Activated T-cell treated with anti-CD3 and anti-CD28 coated beads for 4 hours (primary cell): ENCODE measurements at places on chromosomes 3 and 15.

- DNase-seq: no peak
Observed at GRCh38 chr3:53570709-53571108, 76.3 kb downstream of the CACNA1D start.

DNA sequence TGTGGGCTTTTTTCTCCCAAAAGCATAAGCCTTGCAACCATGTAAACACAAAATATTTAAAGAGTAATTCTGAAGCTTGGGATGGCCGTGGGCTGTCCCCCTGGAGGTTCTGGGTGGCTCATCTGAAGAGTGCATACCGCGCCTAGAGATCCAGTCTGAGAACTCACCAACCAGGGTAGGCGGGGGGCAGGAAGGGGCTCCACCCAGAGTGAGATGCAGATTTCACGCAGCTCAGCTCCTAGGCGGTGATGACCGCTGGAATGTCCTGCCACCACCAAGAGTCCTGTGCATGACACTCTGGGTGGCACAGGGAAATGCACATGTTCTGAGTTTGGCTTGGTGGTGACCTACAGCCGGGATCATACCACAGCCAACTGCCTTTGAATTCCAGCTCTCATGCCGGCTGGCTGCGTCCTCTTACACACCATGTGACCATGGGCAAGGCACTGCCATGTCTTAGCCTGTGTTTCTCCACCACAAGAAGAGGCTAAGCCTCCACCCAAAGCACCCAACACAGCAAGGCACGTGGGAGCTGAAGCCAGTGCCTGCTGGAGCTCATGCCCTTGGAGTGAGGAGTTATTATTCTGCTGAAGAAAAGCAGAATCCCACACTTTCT lies 125.1 kb upstream of the IQSEC1 start:
- no peak for DNase-seq

DNA sequence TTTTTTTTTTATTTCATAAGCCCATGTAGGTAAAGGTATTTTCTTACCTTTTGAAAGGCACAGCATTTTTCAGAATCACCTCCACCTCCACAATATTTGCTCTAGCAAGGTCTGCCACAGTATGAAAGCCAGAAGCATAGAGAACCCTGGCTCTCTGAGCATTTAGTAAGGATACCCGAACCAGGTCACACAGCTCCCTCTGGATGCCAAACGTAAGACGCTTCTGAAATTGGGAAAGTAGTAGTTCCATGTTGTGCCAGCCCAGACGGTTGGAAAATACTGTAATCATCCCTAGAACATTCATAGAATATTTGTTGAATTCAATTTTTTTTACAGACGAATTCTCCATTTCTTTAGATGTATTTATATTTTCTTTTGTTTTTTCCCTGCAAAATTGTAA lies 52.4 kb downstream of the POLQ start:
- no peak for DNase-seq

DNA sequence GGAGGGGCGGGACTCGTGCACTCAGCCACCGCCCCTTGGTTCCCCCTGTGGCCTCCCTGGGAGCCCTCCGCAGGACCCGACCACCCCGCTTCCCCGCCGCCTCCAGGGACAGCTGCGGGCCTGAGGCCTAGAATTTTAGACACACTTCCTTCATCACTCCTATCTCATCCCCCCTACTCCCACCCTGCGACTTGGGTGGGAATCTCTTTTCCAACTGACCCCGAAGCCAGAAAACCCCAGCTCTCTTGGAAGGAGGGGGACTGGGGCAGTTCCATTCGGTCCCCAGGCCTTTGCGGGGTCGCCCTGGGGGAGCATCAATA lies 289 bp upstream of the TFDP2 start:
- DNase-seq: no peak

GRCh38 chr15:99050328-99050980 lies 42.9 kb upstream of the PGPEP1L start:
- DNase-seq: no peak

- no peak for DNase-seq
Observed at GRCh38 chr3:135929670-135930069, 35.9 kb upstream of the PPP2R3A start.

- DNase-seq: no peak
Observed at GRCh38 chr3:162643245-162643644, 1146.6 kb downstream of the OTOL1 start.
